ENCODE measurements at places on chromosomes 5 and 9. TPM values are rescaled to one million over a fixed set of nuclear protein-coding genes. Genes with fewer than 3 reads are reported as not detected.

Gene INSYN2B
- not detected for polyA plus RNA-seq

GRCh38 chr5:157303667-157304327 is 37.9 kb downstream of the CYFIP2 start:
- no peak overlapping the region for H3K27ac ChIP-seq
- no peaks in the 10 kb centered on the region for H3K27me3 ChIP-seq
- H3K4me1 ChIP-seq = no peaks in the 10 kb centered on the region
- DNase-seq = no peak

- no peak for DNase-seq
- no peaks in the 10 kb centered on the region for H3K36me3 ChIP-seq
- no peak overlapping the region for H3K27ac ChIP-seq
Measured at GRCh38 chr5:79135790-79136553, 24.4 kb downstream of the BHMT start.

DNA sequence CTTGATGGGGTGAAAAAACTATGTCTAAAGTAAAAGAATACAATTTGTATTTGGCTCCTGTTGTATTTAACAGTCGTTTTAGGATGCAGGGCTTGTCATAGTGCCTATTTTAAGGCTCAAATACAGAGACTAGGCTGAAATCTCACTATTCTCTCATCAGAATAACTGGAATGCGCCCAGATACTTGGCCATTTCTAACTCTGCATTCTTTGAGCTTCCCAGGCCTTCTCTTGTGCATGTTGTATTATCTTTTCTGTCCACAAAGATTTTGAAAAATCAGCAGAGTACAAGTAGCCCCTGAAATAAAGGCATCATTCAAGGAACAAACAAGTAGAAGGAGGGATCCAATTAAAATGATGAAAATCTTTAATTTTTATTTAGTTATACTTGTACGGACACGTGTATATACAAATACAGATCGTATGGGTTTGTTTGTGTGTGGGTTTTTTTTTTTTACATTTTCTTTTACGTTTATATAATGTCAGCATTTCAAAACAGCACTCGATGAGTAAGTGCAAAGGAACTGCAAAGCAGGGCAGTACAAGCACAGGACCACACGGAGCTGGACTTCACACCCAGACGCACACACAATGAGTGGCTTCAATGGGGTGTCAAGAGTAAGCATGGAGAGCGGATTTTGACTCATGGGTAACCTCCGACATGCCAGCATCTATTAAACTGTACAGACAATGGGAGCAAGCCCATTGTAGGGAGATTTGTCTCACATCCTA is 294.0 kb downstream of the EFNA5 start:
- no peaks in the 10 kb centered on the region for H3K27me3 ChIP-seq
- DNase-seq = no peak
- no peak overlapping the region for H3K27ac ChIP-seq

- peaks cover 6% of the 10 kb centered on the region for H3K27me3 ChIP-seq
- H3K4me1 ChIP-seq = peaks cover 23% of the 10 kb centered on the region
- no peak overlapping the region for H3K4me3 ChIP-seq
- peak; percentile 77 for DNase-seq
- H3K27ac ChIP-seq = peak overlapping the region; percentile 81
- no peaks in the 10 kb centered on the region for H3K36me3 ChIP-seq
Measured at GRCh38 chr5:114360816-114361723, 800 bp upstream of the KCNN2 start.

DNA sequence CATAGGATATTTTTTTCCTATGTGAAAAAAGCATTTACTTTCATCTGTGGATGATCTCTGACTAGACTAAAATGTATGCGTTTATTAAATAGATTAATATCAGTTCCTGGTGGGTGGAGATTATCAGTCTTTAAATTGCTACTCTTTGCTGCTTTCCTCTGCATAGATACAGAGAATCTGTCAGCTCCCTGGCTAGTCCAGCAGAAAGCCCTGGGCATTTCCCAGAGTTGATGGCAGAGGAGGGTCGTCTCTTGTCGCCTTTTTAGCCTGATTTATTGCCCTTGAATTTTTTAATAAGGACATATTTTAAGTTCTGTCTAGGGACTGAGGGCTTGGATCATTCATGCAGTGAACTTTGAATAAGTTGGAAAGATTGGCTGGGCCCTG is 165.5 kb downstream of the CD180 start:
- H3K27ac ChIP-seq = peak overlapping the region; percentile 68
- no peaks in the 10 kb centered on the region for H3K27me3 ChIP-seq
- H3K4me3 ChIP-seq = no peak overlapping the region
- DNase-seq = no peak
- H3K36me3 ChIP-seq = no peaks in the 10 kb centered on the region

DNA sequence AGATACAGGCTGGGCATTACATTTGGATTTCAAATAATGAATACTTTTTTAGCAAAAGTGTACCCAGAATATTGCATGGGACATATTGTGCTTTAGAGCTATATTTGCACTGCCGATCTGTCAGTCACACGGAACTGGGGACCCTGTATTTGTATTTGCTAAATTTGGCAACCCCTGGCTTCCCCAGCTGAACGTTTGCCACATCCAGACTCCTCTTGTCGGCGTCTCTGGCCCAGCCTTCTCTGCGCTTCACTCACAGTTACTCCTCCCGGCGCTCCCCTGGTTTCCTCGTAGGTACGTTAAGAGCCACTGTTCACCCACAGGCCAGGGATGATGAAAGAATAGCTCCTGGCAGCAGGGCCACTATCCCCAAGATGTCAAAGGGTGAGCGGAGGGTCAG is 58.7 kb downstream of the NSUN2 start:
- no peaks in the 10 kb centered on the region for H3K4me1 ChIP-seq
- no peak overlapping the region for H3K27ac ChIP-seq
- no peak overlapping the region for H3K4me3 ChIP-seq
- H3K27me3 ChIP-seq = no peaks in the 10 kb centered on the region
- DNase-seq = no peak

DNA sequence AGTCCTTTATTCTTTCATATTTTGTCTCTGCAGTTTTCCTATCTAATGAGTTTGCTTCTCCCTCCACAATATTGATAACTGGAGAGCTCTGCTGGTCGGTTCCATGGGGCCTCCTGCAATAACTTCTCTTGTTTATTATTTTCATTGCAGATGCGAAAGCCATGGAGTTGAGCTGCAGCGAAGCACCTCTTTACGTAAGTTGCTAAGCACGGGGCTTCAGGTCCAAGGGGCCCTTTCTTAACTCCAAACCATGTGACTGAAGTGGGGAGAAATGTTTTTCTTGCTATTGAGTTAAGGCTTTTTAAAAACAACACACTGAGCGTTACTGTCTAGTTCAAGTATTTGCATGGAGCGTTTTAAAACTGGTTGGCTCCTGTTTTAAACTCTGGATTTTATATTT is 58.7 kb downstream of the ARHGEF28 start:
- H3K36me3 ChIP-seq = no peaks in the 10 kb centered on the region
- no peak for DNase-seq
- no peaks in the 10 kb centered on the region for H3K27me3 ChIP-seq
- no peak overlapping the region for H3K27ac ChIP-seq

- H3K36me3 ChIP-seq = no peaks in the 10 kb centered on the region
- H3K4me3 ChIP-seq = no peak overlapping the region
- no peak overlapping the region for H3K27ac ChIP-seq
- no peaks in the 10 kb centered on the region for H3K27me3 ChIP-seq
Measured at GRCh38 chr5:111337688-111338087, 113.5 kb downstream of the CAMK4 start.

- H3K36me3 ChIP-seq = no peaks in the 10 kb centered on the region
- H3K4me3 ChIP-seq = no peak overlapping the region
- H3K27me3 ChIP-seq = no peaks in the 10 kb centered on the region
- no peak for DNase-seq
Measured at GRCh38 chr5:171455522-171455921, 36.1 kb downstream of the FGF18 start.

DNA sequence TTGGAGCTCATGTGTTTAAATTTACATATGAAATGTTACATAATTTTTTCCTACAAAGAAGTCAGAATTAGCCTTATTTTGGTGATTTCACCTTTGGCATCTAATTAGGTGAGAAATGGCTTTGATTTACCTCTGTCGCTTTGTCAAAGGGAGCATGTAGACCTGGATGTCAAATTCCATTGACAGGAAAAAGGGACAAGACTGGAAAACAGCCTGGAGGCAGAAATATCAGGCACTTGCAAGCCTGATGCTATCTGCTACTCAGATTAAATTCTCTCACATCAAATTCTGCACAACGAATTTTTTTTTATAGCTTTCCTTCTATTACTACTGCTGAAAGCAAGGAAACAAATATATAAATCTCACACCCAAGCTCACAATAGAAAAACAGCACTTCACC is 54.1 kb upstream of the CTNND2 start:
- H3K27me3 ChIP-seq = no peaks in the 10 kb centered on the region
- no peaks in the 10 kb centered on the region for H3K36me3 ChIP-seq
- H3K27ac ChIP-seq = no peak overlapping the region
- H3K4me3 ChIP-seq = no peak overlapping the region
- no peaks in the 10 kb centered on the region for H3K4me1 ChIP-seq

GRCh38 chr9:93467062-93467416 is 13.7 kb upstream of the FAM120AOS start:
- DNase-seq = no peak
- no peak overlapping the region for H3K4me3 ChIP-seq
- H3K27me3 ChIP-seq = no peaks in the 10 kb centered on the region
- H3K4me1 ChIP-seq = peaks cover 65% of the 10 kb centered on the region
- H3K27ac ChIP-seq = no peak overlapping the region

GRCh38 chr9:133044661-133045060 is 13.9 kb downstream of the GTF3C5 start:
- no peaks in the 10 kb centered on the region for H3K27me3 ChIP-seq
- DNase-seq = no peak
- no peak overlapping the region for H3K4me3 ChIP-seq
